Astrocyte of the cerebellum (primary cell): ENCODE measurements at places on chromosomes 16 and 17.
A peak's percentile ranks its signal among the peaks of the same experiment; 100 is the strongest.

DNA sequence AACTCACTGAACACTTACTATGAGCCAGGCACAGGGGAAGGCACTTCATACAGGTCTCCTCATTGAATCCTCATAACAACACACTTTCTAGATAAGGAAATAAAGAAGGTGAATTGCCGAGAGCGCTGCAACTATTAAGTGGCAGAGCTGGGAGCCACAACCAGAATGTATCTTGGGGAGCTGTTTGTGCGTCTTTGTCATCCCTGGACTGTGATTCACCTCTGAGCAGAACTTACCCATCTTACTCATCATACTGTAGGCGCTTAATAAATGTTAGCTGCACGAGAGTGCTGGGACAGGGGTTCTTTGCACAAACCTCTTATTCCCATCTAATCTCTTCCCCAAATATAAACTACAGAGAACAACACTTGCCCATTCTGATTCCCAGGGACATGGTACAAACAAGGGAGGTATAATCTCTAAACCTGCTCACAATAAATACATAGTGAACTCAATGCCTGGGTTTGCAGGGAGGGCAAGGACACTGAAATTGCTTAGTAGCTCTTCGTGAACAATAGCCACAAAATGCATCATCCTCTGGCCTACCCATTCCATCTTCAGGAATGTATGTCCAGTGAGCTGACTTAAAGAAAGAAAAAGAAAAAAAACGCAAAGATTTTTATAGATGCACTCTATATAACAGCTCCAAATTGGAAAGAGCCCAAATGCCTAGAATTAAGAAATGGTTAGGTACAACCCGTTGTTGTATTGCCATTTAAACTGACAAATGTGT lies 43.0 kb downstream of the MYO18A start:
- no peak for DNase-seq

- DNase-seq: no peak
Observed at GRCh38 chr16:87657621-87658192, 55.4 kb downstream of the JPH3 start.

DNA sequence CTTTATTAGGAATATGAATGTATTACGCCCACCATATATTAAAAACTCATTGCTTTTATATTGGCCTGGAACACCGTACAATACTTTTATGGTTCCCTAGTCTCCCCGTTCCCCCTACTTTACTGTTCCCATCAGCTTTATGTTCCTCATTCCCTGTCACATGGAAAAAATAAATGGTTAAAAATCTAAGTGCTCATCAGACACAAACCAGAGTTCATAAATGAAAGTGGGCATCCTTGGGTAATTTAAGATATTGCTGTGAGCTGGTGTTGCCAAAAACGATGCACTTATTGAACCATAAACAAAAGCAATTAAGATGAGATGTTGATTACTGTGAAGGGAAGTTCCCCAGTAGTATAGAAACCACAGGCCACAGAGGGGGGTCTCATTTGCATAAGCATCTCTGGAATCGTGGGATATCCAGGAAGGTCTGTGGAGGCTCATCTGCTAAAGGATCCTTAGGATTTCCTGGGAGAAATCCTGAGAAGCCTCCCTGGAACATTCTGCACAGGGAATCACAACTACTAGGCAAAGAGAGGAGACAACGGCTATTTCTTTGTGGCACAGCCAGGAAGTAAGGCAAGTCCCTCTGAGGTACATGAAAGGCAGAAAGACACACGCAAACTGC lies 591.4 kb upstream of the CDH11 start:
- DNase-seq: no peak

DNA sequence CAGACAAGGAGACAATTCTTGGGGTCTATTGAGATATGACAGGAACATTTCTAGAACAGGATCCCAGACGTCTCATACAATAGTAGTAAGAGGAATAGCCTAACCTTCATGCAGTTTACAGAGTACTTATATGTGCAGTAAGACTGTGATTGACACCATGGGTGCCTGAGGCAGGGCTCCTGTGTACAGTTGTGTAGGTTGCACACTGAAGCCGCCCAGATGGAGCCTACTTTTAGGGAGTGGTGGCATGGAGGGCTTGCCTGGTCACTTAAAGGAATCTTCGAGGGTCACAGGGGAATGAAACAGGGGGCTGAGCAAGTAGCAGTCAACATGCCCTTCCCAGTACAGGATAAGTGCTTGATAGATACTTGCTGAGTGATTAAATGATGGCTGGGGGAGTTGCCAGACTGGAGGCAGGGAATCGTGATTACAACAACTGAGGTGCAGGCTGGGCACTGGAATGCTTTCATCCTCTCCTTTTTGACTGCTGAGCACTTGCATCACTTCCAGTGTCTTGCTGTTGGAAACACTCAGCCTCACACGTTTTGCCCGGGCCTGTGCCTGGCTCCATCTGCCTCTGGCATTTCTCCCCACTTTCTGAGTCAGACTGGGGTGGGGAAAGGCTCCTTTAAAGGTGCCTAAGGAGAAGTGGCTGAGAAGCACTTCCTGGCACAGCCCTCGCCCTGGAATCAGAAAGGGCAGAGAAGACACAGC lies 71.0 kb downstream of the COPRS start:
- peak; percentile 55 for DNase-seq

- DNase-seq: no peak
Observed at GRCh38 chr16:69467080-69467479, 42.7 kb downstream of the CYB5B start.

DNA sequence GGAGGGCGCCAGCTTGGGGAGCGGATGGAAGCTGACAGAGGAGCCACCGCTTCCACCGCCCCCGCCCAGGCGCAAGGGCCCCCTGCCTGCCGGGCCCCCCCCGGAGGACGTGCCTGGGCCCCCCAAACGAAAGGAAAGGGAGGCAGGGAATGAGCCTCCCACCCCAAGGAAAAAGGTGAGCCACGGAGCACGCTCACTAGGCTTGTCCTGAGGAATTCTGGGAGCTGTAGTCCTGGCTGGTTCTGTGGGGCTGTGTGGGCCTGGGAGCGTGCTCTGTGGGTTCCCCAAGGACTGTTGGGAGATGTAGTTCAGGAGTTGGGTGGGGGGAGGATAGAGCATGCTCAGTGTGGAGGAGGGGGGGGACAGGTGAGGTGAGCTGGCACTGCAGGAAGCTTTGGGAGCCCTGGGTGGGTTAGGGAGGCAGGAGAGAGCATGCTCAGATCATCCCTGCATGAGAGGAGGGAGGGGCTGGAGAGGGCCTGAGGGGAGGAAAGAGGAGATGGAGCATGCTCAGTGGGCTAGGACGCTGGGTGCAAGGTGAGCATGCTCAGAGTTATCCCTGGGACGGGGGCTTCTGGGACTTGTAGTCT lies 4.5 kb downstream of the FBXL19 start:
- no peak for DNase-seq

GRCh38 chr16:58385218-58385773 lies 7.0 kb upstream of the GINS3 start:
- DNase-seq: no peak

GRCh38 chr16:86462334-86463084 lies 47.8 kb upstream of the FOXF1 start:
- DNase-seq: no peak

GRCh38 chr17:49677134-49677932 lies 564 bp downstream of the SPOP start:
- peak; percentile 80 for DNase-seq

DNA sequence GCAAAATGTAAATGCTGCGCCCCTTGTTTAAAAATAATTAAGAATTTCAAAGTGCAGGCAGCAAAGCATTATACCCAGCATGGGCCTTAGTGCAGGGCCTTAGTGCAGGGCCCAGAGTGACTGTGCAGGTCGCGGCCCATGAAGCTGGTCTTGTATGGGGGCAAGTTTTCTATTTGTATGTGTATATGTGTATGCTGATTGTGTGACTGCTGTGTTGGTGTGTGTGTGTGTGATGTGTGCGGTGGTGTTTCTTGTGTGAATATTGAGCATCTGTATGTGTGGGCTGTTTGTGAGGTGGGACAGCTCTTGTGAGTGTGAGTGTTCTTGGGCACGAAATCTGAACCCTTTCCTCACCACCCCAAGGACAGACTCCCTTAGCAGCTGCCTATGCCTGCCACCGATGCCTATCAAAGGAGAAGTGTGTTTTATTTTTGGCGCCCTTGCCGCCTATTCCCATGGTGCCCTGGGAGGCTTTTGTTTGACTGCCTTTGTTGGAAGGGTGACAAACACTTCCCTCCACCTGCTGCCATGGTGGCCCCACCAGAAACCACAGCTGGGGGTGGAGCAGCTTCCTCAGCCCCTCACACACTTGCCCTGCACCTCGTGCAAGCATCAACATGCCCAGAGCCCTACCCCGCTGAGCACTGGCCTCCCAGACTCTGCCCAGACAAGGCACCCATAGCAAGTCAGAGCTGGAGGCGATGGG lies 18.0 kb downstream of the CCR7 start:
- DNase-seq: no peak

GRCh38 chr16:11593581-11593980 lies 6.9 kb upstream of the LITAF start:
- no peak for DNase-seq

- DNase-seq: no peak
Observed at GRCh38 chr16:81518439-81518757, 73.8 kb downstream of the CMIP start.

DNA sequence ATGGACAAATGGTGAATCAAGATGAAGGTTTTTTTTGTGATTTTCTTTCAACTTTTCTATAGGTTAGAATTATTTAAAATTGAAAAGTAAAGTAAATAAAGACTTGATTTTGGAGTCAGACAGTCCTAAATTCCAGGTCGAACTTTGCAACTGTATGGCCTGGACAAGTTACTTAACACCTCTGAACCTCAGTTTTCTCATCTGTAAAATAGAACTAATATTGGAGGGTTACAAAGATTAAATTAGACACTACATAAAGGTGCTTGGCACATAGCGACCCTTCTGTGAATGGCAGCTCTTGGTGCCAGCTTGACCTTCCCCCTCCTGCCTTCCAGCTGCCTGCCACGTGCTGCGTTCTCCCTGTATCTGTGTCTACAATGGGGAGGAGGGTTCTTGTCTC lies 3.0 kb downstream of the RSAD1 start:
- DNase-seq: no peak

DNA sequence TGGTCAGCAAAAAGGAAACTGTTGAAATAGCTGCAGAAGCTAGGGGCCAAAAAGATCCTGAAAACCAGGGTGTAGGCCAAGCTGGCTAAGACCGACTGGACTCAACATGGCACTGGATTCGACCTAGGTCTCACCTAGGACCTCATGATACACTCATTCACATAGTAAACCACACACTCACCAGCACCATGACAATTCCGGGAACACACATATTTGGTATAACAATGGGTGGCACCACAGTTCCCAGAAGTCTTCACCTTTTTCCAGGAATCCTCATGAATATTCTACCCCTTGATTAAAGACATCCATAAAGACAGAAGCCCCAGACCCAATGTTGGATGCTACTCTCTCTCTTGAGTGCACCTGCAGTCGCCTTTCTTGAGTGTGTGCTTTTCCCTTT lies 460.1 kb downstream of the TMEM114 start:
- DNase-seq: no peak

GRCh38 chr17:34556384-34556783 lies 23.0 kb upstream of the TMEM132E start:
- peak; percentile 1 for DNase-seq
